ENCODE measurements at places on chromosomes 5 and 9. TPM values are rescaled to one million over a fixed set of nuclear protein-coding genes. Genes with fewer than 3 reads are reported as not detected.

Gene PCA3
- polyA plus RNA-seq = not detected

Gene LRRTM2
- 0.21 TPM for polyA plus RNA-seq

Gene ZNG1F
- polyA plus RNA-seq = 35.5 TPM

Gene PAIP2
- polyA plus RNA-seq = 23.8 TPM

Gene MACROH2A1
- 50.6 TPM for polyA plus RNA-seq

Gene SLC38A9
- 11.6 TPM for polyA plus RNA-seq

Gene ZNF79
- 3.4 TPM for polyA plus RNA-seq

Data from pancreas (tissue), 10 donors.